Uterine smooth muscle cell (primary cell): ENCODE measurements at places on chromosomes 2 and 18. TPM values are rescaled to one million over a fixed set of nuclear protein-coding genes. Genes with fewer than 3 reads are reported as not detected.

The TEKT4 gene
- not detected in 2 replicates for total RNA-seq

The ACVR2A gene
- 10.1 and 15.1 TPM in 2 replicates for total RNA-seq

The CNGA3 gene
- total RNA-seq = not detected in 2 replicates

The ERMN gene
- total RNA-seq = not detected in 2 replicates

The MAP4K4 gene
- total RNA-seq = 214 and 285 TPM in 2 replicates

The TMEFF2 gene
- 0.22 TPM in 1 of 2 replicates, not detected in the other for total RNA-seq

The SIX3 gene
- total RNA-seq = under 0.01 TPM in 1 of 2 replicates, not detected in the other

The COLEC11 gene
- total RNA-seq = under 0.01 TPM in 1 of 2 replicates, not detected in the other

The LRRTM1 gene
- 0.25 and 0.44 TPM in 2 replicates for total RNA-seq
